ENCODE measurements at places on chromosomes 2 and 18.

DNA sequence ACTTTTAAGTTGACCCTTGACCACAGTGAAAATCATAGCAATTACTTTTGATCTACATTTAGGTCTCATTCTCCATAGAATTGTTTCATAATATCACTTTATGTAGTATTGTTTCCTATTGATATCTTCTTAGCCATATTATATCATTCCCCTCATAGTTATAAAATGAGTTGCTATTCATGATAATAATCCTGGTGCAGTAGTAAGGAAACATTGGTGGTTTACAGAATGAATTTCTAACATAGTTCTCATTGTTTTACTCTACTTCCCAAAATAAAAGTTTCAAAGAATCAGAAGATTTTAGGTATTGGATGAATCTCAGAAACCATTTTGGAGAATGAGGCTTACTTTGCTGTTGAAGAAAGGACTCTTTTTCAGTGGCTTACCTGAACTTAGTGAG is 246.0 kb downstream of the PARD3B start:
- DNase-seq = no peak

GRCh38 chr18:79425569-79425886 is 29.8 kb downstream of the NFATC1 start:
- no peak for DNase-seq

DNA sequence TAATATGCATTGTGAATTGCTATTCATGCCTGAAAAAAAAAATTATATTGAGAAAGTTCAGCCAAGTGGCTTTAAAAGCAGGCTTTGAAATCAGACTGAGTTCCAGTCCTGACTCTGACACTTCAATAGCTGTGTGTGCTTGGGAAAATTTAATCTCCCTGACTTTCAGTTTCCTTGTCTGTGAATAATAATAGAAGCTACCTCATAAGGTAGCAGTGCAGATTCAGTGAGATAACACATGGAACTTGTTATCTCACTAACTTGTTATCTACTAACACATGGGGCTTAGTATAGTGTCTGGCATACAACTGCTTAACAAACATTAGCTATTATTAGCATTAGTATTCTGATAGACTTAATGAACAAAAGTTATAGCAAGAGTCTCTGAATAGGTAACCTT is 14.9 kb downstream of the ALS2 start:
- DNase-seq = no peak

DNA sequence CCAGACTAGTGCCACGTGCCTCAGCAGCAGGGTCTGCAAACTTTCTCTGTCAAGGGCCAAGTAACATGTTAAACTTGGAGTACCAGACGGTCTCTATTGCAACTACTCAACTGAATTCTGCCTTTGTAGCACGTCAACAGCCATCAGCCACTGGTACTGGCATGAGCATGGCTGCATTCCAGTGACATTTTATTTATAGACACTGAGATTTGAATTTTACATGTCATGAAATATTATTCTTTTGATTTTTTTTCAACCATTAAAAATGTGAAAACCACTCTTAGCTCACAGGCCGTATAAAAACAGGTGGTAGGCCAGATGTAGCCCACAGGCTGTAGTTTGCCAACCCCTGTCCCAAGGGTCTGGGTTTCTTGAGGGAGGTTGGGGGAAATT is 199.7 kb downstream of the TPGS2 start:
- DNase-seq = no peak

GRCh38 chr18:62328586-62329525 is 3.7 kb downstream of the TNFRSF11A start:
- DNase-seq = no peak

GRCh38 chr2:133690780-133691179 is 122.5 kb upstream of the NCKAP5 start:
- DNase-seq = no peak

DNA sequence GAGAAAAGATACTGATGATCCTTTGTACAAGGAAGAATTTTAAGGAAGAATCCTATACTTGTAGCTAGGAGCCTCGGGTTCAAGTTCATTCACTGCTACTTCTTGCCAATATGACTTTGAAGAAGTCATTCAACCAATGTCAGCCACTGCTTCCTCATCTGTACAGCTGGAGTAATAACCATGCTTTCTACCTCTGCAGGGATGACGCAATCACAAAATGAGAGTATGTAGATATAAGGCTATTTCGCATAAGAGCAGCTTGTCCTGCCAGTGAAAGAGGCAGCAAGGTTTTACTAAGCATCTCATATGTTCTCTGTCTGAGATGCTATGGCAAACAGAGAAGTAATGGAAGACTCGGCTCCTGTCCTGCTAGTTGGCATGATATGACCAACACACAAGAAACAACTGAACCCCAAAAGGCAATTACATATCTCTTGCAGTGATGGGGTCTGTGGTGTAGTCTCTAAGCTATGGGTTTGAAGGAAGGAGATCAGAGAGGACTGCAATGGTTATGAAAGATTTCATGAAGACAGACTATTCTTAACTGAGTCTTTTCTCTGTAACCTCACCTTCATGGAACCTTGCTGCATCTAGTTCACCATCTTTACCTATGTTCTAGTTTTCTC is 9.2 kb downstream of the AAK1 start:
- DNase-seq = peak; percentile 76

- DNase-seq = peak; percentile 60
Measured at GRCh38 chr2:72883356-72883962, 3.7 kb upstream of the SPR start.

GRCh38 chr18:25724121-25724520 is 366.3 kb downstream of the SS18 start:
- DNase-seq = no peak

DNA sequence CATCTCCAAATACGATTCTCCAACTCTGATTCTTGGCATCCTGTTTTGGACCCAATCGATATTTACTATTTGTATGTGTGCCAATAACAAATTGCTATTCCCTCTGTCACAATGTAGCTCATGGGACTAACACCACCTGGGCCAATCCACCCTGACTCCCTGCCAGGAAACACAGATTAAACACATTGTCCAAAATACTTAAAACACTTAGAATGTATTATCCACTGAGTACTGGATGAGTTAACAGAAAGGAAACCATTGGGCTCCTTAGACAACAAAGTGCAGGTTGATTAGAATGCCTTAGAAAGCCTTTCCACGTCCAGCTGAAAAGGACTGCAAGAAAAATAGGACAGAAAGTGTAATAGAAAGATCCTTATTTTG is 79.4 kb upstream of the ARHGAP28 start:
- DNase-seq = no peak

DNA sequence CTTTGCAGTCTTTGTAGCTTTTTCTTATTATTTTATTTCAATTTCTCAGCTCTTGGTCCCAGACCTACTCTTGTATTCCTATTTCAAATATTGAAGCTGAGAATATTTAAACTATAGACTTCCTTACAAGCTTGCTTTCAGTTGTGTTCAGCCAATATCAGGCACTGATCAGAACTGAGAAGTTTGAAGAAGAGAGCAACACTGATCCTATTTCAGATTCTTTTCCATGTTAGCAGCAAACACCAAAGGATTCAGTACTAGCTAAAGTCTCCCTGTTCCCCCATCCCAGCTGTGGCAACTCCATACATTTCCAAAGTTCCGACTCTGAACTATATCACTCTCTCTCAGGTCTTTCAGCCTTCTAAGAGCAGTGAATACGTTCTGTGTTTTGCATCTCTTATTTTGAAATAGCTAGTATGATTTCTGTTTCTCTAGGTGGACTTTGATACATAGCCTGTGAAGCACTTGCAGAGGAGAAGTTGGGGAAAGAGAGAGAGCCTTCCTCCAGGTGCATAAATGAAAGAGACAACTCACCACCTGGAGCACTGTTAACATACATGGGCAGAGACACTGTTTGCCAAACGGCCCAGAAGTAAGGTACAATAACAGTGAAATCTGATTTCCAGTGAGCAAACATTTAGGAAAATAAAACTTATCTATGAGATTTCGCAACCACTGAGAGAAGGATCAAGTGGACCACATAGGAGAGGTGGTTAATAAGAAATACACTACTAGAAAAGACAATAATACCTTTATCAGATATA is 135.0 kb upstream of the ZNF804A start:
- no peak for DNase-seq

DNA sequence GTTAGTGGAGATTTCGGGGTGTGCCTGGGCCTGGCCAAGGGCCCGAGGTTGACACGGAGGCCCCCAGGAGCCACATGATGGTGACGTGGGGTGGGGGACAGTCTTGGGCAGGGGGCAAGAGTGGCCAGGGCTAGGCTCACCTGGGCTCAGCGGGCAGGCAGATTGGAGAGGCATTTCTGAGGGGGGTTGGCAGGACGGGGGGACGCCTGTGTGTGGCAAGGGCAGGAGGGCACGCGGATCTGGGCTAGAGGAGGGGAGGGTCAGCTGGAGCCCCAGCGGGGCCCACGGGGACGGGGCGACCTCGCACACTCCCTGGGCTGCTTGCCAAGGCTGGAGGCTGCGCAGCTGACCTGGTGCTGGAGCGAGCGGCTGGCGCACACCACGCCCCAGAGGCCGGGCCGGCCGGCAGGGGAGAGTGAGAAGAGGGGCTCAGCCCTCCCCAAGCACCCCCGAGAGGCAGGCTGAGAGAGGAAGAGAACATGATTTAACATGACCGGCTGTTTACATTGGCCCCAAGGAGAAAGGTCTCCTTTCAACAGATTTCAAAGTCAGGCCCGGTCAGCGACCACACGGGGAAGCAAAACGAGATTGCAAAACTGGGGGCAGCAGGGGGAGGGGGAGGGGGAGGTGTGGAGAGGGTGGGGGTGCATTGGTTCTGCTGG is 38.0 kb upstream of the SNED1 start:
- no peak for DNase-seq

All from suppressor macrophage treated with lipopolysaccharide for 1 hour (primary cell).